Activated CD8-positive, alpha-beta memory T cell treated with anti-CD3 and anti-CD28 coated beads for 4 hours (primary cell): ENCODE measurements at places on chromosomes 3 and 15.

DNA sequence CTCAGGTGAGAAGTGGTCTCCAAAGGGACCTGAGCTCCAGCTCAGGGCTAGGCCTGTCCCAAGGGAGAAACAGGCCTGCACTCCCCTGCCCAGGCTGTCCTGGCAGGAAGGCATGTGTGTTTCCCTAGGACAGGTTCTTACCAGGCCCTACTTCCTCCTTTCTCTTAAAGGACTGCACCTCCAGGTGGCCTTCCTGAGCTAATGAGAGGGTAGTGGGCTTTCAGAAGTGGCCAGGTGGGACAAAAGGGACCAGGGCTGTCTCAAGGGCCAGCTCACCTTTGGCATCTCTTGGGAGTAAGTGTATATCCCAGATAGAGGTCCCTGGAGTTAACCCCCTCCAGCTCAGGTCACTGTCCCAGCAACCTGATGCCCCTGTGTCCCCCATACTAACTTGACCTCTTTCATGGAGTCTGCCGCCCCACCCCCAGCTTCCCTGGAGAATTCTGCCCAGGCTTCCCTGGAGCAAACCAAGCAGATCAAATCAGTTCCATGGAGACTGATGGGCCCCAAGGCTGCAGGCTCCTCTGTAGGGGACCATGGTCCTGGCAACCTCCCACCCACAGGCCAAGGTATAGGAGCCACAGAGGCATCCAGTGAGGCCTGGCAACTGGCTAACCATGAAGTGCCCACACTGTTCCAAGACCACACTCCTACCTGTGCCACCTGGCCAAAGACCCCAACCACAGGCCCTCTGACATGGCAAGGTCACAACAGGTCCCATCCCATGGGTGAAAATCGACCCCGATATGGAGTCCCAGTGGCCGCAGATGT, 67.6 kb downstream of the ZNF445 start:
- no peak for DNase-seq

- DNase-seq, result no peak
Measured at GRCh38 chr3:117490716-117491115, 781.1 kb downstream of the TUSC7 start.

DNA sequence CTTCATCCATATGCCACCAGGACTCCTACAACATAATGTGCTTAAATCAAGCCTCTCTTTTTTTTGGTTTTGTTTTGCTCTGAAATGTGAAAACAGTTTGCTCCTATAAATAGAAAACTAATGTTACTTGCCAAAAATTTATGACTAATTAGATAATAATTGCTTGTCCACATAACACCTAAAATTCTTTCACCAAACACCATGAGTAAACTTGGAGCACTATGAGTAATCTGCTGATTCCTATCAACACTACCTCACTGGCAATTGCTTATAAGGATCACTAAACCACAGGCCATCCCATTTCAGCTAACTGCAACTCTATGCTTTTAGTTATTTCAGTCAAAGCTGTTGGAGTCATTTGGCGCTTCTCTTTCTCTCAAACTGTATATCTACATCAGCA, 252.7 kb downstream of the EPHA3 start:
- no peak for DNase-seq

DNA sequence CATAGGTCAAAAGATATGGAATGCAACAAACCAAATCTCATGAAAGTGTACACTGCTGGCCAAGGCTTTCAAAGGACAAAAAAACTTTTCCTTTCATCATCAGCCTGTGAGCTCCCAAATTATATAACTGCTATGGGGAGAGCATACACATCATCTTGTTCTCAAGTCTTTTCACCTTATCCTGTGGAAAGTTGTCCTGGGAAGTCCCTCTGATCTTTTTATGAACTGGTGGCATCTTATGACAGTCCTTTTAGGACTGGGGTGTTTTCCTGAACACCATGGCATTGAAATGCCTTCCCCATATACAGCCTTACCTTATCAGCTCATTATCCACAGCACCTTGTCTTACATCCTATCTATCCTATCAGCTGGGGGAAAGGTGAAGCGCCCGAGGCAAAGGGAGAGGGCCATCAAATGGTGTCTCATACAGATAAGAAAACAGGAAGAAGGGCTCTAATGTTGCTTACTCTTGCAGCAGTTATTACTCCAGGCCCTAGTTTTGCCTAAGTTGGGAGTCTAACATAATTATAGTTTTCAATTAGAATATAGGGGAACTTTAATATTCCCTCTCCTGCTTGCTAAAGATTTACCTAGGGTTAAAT, 61.5 kb upstream of the GOLIM4 start:
- DNase-seq, result no peak

DNA sequence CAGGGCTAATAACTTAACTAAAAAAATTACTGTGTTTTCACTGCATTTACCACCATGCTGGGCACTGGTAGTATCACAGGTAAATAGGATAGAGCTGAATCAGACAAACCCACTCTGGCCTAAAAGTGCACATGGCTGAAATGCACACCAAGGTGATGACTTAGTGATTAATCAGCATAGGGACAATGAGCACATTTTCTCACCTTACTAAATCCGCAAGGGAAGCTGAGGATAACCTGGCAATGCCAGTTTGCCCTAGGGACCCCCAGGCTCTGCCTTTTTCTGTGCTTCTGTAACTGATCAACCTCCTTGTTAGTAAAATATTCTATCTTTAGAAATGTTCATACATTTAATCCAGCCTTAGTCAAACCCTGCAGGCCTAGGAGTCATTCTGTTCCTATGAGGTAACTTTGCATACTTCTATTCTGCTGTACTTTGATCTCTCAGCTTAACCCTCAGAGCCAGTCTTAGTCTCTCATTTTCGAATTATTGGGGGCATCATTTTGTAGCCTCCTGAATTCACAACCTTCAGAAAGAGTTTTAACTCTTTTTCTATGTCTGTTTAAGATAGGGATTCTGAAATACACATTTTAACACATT, 562.9 kb upstream of the KCNMB2 start:
- no peak for DNase-seq

GRCh38 chr3:160616311-160616710, 50.9 kb upstream of the KPNA4 start:
- no peak for DNase-seq

GRCh38 chr3:129330409-129330808, 51.7 kb downstream of the HMCES start:
- DNase-seq, result no peak

- DNase-seq, result no peak
Measured at GRCh38 chr3:108001457-108001856, 89.4 kb downstream of the CD47 start.

DNA sequence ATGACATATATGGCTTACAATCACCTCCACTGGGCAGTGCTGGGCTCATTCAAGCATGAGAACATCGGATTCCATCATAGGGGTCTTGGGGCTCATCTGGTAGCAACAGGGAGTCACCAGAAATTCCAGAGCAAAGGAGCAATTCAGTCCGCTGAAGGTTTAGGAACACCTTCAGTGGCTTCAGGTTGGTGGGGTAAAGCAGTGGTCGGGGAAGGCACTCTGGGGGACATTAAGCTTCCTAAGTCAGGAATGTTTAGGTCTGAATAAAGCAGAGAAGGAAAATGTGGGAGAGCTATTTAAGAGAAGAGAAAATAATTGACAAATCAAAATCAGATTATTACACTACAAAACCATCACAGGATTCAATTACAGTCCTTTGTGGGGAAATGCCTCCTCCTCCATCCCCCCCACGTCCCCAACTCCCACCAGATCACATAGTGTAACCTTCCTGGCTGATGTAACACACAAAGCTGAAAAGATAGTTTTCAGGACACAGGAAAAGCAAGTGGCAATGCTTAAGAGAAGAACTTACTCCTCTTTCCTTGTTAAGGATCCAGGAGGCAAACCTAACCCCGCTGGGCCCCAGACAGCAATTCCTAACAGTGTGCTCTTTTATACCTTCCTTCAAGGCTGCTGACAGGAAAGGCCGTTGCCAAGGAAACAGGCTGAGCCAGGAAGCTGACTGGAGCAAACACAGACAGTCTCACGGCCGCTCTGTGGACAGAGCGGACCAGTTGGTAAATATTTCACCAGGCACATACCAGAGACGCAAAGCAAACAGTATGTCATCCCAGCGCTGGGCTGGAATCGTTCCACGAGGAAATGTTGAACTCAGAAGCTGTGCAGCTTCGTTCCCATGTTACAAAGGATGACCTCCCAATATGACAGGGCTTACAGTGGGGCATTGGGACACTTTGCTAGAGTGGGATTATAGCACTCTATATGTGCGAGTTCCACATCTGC, 57.5 kb upstream of the LMCD1 start:
- DNase-seq, result no peak

DNA sequence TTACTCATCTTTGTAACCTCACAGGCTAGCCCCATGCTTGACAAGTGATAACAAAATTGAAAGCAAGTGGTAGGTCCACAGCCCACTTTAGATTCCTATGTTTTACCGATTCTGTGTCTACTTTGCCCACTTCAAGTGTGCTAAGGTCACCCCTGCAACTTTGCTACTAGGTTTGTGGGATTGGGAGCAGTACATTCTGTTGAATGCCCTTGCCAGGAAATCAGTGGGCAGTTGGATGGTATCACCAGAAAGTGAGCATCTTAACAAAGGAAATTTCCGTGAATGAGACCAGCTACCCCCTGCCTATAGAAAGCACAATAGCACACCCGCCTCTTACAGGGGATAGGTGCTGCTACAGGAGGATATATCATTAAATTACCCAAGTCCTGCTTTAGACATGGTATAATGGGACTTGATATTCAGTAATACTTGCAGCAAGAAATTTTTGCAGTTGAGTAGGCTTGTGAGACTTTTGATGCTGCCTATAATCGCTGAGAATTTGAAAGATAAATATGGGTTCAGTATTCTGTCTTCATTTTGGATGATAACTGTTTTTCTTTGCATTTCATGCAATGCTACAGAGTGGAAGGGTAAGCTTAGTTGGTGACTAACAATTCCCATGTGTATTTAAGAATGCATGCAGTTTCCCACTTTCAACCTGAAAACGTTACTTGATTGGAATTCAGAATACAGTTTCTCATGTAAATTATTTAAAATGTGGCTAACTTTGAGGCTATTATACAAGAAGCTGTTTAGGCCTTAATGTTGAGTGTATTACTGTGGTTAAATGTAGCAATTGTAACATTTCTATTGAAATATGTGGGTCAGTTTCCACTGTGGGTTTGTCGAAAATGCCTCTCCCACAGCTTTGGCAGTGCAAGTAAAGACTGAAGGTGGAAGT, 9.5 kb downstream of the EBLN2 start:
- no peak for DNase-seq

DNA sequence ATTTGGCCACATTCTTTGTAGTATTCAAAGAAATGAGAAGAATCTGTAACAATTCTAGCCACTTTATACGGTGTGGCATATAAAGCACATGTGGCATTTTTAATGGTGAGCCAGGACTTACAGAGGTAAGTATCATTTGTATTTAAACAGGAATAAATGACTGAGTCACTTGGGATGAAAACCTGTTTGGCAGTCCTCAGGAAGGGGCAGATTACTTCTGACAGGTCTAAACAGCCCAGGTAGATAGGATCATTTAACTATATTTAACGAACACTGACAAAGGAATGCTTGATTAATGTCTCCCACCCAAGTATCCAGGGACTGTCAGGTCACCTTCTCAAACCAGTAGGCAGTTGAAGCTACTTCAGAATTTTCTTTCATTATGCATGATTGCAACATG, 241.5 kb upstream of the SATB1 start:
- DNase-seq, result no peak

GRCh38 chr3:107943786-107944523, 146.9 kb downstream of the CD47 start:
- DNase-seq, result no peak
